Putamen (tissue), 1 donor: ENCODE measurements at places on chromosomes 3 and 15.
A peak's percentile ranks its signal among the peaks of the same experiment; 100 is the strongest.

- no peak for DNase-seq
Measured at GRCh38 chr3:64905906-64906410, 218.2 kb upstream of the ADAMTS9 start.

DNA sequence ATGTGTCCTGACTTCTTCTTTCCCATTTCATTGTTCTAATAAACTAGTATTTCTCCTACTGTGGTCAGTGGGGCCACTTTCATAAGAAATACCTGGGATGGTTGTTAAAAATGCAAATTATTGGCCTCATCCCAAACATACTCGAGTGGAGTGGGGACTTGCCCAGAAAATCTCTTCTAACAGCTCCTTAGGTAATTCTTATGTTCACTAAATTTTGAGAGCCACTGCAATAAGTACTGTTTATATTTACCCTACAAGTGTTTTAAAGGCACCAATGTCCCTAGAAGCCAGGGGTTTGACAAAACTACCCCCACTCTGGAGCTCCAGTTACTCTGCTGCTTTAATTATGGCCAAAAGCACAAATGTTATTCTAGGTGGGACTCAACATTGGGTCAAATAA lies 70.0 kb upstream of the ACP3 start:
- DNase-seq = no peak

GRCh38 chr3:84906065-84906464 lies 52.7 kb upstream of the CADM2 start:
- no peak for DNase-seq

- DNase-seq = peak; percentile 66
Measured at GRCh38 chr15:78944669-78945407, at the start of gene CTSH. Gene CTSH (minus strand): TSS chr15:78945046. CDS start chr15:78944981, 65 bp downstream.

GRCh38 chr3:141237701-141238521 lies 6.3 kb downstream of the PXYLP1 start:
- no peak for DNase-seq

DNA sequence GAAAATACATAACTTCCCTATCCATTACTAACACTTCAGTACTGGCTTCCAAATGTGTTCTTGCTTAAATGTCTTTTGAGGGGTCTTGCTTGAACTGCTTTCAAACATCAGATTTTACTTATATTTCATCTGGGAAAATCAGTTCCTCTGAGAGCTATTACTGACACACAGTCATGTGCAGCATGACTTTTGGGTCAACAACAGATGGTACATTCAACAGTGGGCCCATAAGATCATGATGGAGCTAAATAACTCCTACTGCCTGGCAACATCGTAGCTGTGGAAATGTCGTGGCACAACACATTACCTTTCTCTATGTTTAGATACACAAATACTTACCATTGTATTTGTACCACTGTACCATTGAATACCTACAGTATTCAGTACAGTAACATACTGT lies 43.8 kb downstream of the WWTR1 start:
- DNase-seq = no peak

GRCh38 chr3:116939091-116939490 lies 229.5 kb downstream of the TUSC7 start:
- DNase-seq = no peak

GRCh38 chr3:36077320-36077719 lies 303.0 kb upstream of the STAC start:
- no peak for DNase-seq

GRCh38 chr3:123278446-123278845 lies 76.7 kb downstream of the SEC22A start:
- DNase-seq = no peak

- DNase-seq = no peak
Measured at GRCh38 chr3:106215047-106215446, 346.2 kb upstream of the CBLB start.

GRCh38 chr3:70517124-70517890 lies 204.9 kb upstream of the MDFIC2 start:
- no peak for DNase-seq

DNA sequence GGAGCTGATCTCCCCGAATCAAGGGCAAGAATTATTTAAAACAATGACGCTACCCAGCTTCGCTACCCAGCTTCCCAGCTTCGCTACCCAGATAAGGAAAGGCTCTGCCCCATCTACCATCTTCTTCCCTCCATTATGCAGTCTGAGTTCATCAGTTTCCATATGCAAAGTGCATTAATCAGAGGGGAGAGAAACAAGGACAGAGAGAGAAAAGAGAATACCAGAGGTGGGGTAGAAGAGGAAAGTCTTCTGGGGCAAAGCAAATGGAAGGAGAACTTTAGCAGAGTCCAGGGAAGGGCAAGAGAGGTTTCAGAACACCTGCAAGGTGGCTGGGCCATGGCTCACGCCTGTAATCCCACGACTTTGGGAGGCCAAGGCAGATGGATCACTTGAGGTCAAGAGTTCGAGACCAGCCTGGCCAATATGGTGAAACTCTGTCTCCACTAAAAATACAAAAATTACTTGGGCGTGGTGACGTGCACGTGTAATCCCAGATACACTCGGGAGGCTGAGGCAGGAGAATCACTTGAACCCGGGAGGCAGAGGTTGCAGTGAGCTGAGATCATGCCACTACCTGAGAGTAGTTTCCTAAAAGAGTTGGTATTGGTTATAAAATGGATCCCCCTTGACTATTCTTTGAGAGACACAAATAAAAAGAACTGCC lies 70.4 kb upstream of the SPATA12 start:
- no peak for DNase-seq

- DNase-seq = no peak
Measured at GRCh38 chr3:125202197-125202596, 10.4 kb downstream of the SLC12A8 start.

DNA sequence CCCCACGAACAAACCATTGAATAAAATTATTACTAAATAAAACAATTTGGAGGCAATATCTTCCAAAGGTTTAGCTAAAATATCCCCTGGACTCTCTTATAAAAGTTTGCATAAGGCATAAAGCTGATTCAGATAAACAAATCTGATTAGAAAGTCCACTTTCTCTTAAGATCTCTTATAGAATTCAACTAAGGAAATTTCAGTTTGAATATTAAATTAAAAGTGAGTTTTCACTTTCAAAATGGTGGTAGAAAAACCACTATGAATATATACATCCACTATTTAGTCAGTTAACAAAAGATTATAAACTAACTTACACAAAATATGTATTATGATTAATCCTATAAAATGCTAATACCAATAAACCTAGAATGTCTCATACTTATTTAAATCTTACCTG lies 424.9 kb downstream of the MECOM start:
- no peak for DNase-seq

DNA sequence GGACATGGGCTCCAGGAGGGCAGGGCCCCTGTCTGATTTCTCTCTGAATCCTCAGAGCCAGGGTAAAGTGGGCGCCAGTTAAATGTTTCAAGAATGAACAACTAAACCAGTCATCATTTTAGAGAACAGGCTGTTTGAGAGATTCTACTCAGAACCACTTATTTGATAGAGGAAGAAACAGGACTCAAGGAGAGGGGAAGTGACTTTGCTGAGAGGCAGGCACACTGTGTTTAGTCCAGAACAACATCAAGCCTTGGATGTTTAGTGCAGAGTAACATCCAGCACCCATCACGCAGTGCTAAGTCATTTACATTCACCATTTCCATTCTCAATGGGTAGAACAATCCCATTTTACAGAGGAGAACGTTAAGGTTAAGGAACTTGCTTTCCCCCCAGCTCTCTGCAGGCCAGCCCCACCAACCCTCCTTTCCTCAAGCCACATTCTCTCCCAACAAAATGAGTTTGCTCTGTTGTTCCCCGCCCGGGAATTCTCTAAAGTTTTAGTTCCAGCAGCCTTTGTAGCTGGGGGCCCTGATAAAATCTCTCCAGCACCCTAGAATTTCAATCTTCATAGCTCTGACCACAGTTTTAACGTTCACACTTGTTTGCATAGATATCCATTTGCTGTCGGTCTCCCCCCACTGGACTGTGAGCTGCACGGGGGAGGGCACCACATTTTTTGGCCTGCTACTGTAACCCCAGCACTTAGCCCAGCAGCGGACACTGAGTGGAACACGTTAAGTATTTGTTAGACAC lies 962 bp downstream of the NMNAT3 start:
- DNase-seq = no peak

DNA sequence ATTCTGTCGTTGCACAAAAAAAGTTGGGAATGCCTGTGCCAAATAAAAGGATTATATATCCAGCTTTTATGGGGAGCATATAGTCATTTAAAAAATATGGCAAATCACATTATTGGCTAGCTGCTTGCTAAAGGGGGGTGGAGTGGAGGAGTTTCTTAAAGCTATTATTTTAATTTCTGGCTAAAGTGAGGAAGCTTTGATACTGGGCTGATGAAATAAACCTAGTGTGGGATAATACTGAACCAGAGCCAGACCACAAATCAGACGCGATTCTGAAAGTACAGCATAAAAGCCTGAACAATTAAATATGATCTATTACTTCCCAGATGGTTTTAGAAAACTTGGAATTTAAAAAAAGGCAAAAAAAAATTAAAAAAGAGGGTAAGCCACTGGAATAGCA lies 14.4 kb downstream of the POLR2M start:
- no peak for DNase-seq

GRCh38 chr15:28914483-28915023 lies 28.8 kb downstream of the APBA2 start:
- DNase-seq = no peak

- DNase-seq = no peak
Measured at GRCh38 chr3:42277676-42278075, 11.7 kb upstream of the CCK start.

DNA sequence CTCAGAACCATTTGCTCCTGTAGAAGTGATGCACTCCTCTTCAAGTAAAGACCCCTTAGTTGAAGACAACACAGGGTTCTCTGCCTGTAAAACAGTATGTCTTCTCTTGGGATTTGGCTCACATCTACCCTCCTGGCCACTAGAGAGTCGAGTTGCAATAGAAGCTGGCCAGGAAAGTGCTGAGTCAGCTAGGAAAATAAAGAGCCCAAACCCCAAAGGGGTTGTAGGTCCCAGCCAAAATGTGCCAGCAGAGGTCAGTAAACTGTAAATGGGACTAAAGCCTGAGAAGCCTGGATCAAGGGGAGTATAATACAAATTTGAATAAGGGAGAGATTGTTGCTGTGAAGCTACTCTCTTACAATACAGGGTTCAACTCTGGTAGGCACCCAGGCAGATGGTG lies 37.2 kb upstream of the THBS1 start:
- DNase-seq = no peak

DNA sequence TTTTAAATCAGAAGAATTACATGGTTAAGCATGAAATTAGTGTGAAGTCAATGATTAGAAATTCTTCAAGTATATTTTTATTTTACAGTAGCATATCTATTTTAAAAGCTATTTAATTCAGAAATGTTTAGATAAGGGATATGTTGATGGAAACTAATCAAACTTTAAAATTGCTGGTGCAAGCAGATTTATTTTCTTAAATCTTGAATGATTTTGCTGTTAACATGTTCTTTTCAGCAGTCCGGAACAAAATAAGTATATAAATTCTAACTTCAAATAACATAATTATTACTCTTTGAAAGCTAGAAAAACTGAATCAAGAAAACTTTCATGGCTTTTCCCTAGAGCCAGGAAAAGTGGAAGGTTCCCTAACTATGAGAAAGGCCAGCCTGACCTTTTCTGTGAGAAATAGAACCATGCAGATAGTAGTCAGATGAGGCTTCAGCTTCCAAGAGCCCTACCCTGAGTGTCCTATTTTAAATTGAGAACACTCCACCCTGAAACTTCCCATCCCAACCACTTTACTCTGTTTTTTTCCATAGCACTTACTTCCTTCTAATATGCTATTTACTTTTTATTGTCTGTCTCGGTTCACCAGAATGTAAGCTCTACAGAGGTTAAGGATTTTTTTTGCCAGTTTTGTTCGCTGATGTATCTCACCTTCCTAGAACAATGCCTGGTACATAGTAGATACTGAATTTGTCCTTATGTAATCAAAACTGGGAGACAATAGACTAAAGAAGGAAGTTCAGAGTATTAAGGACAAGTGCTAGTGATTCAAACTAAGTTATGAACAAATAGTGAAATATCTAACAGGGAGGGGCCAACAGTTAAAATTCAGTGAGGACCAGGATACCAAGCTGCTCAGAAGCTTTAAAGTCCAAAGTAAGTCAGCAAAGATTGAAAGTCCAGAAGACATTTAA lies 66.8 kb downstream of the CD200R1L start:
- no peak for DNase-seq

DNA sequence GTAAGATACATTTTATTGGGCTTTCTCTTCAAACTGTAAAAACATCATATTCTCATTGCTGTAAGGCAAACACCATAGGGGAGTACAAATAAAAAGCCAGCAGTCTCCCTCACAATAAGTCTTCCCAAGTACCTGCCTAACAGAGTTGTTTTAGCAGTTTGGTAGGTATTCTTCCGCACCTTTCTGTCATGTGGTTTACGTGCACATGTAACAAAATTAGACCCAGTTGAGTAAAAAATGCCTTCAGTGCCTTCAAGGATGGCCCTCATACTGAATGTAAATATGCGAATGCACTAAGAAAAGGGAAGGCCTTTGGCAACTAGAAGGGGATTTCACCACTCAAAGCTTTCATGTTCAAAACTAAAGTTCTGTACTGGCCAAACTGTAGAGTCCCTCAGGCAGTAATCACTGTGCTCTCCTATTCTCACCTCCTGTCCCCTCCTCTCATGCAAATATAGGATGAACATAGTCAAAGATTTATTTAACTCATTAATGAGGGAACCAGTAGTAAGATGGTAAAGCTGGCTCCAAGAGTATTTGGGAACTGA lies 26.4 kb downstream of the USP3 start:
- no peak for DNase-seq

DNA sequence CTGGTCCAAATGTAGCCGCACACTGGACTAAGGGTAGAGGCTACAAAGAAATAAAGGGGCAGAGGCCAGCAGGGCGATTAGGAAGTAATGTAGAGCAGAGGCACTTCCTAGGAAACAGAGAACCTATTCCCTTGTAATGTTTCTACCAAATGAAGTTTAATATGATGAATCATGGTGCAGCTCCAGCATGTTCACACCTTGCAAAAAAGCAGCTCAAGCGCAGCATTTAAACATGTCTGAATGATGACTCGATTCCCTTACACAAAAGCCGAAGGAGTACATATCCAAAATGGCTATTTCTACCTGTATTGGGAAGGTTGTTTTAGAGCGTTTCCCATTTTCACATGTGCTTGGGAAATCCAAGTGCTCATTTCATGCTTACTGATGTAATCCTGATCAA lies 204.8 kb downstream of the MECOM start:
- DNase-seq = no peak

GRCh38 chr3:153069598-153070510 lies 92.2 kb upstream of the RAP2B start:
- no peak for DNase-seq

GRCh38 chr3:30618526-30618925 lies 12.1 kb downstream of the TGFBR2 start:
- DNase-seq = no peak

DNA sequence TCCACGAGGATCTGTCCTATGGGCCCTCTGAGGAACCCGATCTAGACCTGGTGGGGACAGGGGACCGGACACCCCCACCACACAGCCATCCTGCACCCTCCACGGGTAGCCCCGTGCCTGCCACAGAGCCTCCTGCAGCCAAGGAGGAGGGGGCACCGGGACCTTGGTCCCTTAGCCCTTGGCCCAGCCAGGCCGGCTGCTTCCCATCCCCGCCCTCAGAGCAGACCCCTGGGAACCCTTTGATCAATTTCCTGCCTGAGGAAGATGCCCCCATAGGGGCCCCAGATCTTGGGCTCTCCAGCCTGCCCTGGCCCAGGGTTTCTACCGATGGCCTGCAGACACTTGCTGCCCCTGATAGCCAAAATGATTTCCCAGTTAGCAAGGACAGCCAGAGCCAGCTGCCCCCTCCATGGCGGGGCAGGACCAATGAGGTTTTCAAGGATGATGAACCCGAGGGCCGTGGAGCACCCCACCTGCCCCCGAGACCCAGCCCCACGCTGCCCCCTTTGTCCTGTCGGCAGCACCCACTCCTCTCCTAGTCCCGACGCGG lies 91.5 kb downstream of the TBC1D2B start:
- no peak for DNase-seq
